ENCODE measurements at places on chromosomes 12 and 14. TPM values are rescaled to one million over a fixed set of nuclear protein-coding genes. Genes with fewer than 3 reads are reported as not detected.

The NOP9 gene
- total RNA-seq: 20.4 TPM

The FOXG1 gene
- not detected for total RNA-seq

The ANO4 gene
- 0.09 TPM for total RNA-seq

The CCDC196 gene
- total RNA-seq: not detected

The TMCC3 gene
- total RNA-seq: 11.9 TPM

DNA sequence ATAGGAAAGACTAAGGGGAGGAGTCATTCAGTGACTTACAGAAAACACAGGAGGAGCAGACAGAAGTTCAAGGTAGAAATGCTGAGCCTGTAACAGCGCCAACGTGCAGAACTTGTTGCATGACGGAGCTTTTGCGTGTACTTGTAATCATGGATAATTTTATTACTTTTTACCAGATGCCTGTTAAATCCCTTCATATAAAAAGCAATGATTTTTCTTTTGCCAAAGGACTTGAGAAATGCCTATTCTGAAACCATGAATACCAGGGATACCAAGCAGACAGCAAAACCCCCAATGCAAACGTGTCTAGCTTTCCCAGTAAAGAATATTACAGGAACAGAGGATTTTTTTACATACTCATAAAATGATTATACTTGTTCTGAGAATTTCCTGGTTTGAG is 163.6 kb upstream of the GSC start:
- DNase-seq: no peak

- DNase-seq: no peak
Observed at GRCh38 chr14:36580856-36581831, 1.3 kb downstream of the NKX2-8 start.

DNA sequence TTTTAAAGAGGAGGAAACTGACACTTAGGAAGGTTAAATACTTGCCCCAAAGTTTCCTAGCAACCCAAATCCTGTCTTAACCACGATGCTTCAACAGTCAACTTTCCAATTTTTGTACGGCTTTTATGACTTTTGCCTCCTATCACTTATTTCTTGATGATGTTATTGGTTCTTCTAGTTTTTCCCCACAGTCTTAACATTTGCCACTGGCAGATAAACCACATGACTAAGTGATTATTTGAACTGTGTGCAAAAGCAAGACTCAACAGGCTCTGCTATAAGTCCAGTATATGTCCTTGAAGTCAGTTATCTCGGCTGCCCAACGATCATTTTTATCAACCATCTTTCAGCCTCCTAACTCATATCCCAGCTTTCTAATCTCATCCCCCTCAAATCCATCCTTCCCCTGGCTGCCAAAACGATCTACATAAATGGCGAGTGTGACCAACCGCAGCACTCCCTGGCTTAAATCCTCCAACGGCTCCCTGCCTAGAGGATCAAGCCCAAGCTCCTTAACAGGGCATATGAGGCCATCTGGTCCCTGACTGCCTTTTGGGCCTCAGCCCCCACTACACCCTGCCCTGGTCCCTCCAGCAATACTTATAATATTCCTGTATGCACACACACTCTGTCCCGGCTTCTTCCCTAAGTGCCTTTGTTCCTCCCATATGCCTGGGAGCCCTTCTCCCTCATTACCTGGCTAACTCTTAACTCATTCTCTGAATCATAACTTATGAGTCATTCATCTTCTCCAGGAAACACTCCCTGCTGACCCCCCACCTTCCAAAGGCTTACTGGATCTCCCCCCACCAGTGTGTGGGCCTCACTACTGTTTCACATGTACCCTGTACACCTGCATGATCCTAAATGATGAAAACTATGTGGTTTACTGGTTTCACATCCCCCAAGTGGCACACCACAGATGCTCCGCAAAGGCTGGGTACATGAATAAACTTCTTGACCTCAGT is 8.8 kb downstream of the VPS37B start:
- no peak for DNase-seq

DNA sequence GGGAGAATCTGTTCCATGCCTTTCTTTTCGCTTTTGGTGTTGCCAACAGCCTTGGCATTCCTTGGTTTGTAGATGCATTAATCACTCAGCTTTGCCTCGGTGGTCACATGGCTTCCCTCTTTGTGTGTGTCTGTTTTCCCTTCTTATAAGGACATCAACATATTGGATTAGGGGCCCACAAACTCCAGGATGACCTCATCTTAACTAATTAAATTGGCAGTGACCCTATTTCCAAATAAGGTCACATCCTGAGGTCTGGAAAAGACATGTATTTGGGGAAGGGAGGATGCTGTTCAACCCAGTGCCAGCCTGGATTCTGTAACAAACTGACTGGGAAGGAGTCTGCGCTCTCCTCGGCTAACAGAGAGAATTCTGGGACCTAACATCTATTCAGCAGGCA is 365.7 kb upstream of the FKBP4 start:
- no peak for DNase-seq

DNA sequence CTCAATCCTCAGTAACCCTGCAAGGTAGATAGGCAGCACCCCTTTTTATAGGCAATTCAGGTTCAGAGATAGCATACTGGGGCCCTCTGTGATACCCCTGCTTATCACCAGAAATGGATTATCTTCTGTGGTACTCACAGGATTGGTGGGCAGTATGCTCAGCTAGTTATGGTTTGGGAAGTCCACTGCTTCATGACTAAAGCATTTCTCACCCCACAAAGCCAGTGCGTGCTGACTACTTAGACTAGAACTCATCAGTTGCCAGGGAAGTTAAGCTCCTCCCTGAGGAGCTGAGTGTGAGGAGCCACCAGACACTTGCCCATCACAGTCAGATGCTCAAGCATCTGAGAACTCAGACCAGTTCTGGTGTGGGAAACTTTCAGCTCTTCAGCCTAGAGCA is 76.3 kb downstream of the SCAF11 start:
- no peak for DNase-seq

- no peak for DNase-seq
Observed at GRCh38 chr12:5000658-5001385, 42.9 kb upstream of the KCNA5 start.

DNA sequence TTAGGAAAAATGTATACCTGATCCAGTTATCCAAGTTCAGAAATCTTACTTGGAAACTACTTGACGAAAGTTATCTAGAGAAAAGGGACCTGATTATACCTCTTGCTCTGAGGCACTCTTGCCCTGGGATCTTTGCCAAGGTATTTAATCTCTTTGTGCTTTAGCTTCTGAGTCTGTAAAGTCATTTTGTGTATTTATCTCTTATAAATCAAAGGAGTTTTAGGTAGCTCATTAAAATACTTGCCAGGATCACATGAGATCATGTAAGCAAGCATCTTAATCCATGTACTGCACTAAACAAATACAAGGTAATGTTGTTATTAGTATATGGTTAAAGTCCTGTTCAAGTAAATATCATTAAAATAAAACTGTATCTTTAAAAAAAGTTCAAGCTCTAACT is 147.5 kb downstream of the IPO8 start:
- no peak for DNase-seq

GRCh38 chr14:94974422-94974821 is 182.9 kb downstream of the DICER1 start:
- DNase-seq: no peak

DNA sequence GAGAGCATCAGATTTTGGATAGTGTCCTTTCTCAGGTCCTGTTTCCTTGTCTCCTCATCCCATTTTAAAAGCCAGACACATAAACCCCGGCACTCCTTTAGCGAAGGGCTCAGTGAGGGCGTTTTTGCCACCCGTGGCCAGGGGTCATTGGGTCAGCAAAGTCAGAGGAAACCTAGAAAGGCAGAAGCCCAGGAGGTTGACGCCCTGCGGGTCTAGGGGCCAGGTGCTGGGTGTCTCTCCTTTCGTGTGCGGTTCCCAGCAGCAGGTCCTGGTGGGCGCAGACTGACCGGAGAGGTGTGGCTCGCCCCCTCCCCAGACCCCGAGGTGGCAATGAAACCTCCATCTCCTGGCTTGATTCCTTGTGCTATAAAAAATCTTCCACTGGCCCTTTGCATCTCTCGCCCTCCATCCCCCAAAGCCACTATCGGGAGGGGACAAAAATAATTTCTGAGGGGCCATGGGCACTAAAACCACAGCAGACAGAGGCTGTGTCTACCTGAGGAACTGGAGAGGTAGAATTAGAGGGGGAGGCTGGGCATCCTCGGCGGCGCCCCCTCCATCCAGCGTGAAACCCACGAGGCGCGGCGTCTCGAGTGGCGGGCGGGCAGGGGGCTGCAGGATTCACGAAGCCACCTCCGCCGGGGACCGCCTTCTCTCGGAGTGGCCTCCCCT is 858 bp upstream of the FRMD6 start:
- DNase-seq: no peak

- no peak for DNase-seq
Observed at GRCh38 chr12:111886662-111887545, 44.9 kb downstream of the MAPKAPK5 start.

DNA sequence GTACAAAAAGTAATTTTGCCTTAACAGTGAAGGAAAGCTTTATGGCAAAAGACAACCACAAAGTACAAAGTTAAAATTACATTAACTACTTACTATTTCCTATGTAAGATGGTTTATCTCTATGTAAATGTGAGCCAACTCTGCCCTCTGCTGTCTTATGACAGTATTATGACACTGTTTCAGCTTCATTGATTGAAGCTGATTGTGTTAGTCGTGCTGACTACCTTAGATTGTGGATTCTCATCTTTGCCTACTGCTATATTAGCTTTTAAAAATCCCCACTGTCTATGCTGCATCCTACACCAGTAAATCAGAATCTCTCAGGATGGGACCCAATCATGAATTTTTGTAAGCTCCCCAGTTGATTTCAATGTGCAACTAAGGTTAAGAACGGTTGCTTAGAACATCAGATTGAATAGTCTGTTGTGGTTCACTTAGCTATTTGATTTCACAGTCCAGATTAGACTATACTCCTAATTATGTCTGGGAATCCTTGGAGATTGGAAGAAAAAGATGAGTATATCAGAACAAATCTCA is 12.2 kb upstream of the SPTB start:
- DNase-seq: no peak

DNA sequence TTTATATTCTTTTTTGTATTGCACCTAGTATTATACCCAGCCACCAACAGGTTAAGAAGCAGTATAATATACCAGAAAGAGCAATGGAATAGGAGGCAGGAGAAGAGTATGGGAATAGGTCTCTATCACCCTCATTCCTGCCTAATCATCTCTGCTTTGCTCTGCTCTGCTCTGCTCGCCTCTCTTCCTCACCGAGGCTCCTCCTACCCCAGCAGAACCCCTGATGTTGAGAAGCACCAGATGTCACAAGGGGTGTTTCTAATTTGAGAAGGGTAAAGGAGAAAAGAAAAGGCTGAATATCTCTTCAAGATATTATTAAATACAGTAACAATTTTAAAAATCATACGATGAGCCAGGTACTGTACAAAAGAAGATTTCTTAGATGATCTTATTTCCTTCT is 89.0 kb downstream of the STON2 start:
- DNase-seq: no peak

GRCh38 chr12:30753233-30753632 is 1.5 kb downstream of the CAPRIN2 start:
- DNase-seq: no peak

- DNase-seq: no peak
Observed at GRCh38 chr12:125683748-125684381, 618.6 kb downstream of the AACS start.

GRCh38 chr14:94378527-94379290 is 9.7 kb downstream of the SERPINA1 start:
- DNase-seq: no peak

DNA sequence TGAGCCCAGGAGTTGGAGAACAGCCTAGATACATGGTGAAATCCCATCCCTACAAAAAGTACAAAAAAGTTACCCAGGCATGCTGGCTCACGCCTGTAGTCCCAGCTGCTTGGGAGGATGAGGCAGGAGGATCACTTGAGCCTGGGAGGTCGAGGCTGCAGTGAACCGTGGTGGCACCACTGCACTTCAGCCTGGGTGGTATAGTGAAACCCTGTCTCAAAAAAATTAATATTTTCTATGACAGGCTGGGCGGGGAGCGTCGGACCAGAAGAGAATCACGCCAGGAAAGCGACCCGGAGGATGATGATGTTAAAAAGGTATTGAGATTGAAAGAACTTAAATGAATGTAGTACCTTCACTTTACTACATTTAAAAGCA is 2.1 kb downstream of the PNN start:
- DNase-seq: no peak
